CD8-positive, alpha-beta memory T cell (primary cell): ENCODE measurements at places on chromosomes 6 and 20.

GRCh38 chr20:51439160-51439689, 103.3 kb downstream of the NFATC2 start:
- H3K27ac ChIP-seq, result no peak overlapping the region
- peaks cover 22% of the 10 kb centered on the region for H3K4me1 ChIP-seq
- peaks cover 13% of the 10 kb centered on the region for H3K36me3 ChIP-seq
- H3K4me3 ChIP-seq, result no peak overlapping the region

- H3K4me3 ChIP-seq, result no peak overlapping the region
- H3K4me1 ChIP-seq, result no peaks in the 10 kb centered on the region
- no peak for DNase-seq
- no peak overlapping the region for H3K27ac ChIP-seq
- no peaks in the 10 kb centered on the region for H3K27me3 ChIP-seq
Observed at GRCh38 chr6:14224359-14225103, 107.0 kb downstream of the CD83 start.

GRCh38 chr6:21592953-21593352, 598 bp upstream of the SOX4 start:
- H3K27ac ChIP-seq, result no peak overlapping the region
- peak overlapping the region; percentile 44 for H3K4me3 ChIP-seq
- peaks cover 47% of the 10 kb centered on the region for H3K27me3 ChIP-seq
- DNase-seq, result no peak

GRCh38 chr6:78670802-78671201, 196.5 kb upstream of the IRAK1BP1 start:
- H3K36me3 ChIP-seq, result no peaks in the 10 kb centered on the region
- no peaks in the 10 kb centered on the region for H3K27me3 ChIP-seq
- no peaks in the 10 kb centered on the region for H3K4me1 ChIP-seq

DNA sequence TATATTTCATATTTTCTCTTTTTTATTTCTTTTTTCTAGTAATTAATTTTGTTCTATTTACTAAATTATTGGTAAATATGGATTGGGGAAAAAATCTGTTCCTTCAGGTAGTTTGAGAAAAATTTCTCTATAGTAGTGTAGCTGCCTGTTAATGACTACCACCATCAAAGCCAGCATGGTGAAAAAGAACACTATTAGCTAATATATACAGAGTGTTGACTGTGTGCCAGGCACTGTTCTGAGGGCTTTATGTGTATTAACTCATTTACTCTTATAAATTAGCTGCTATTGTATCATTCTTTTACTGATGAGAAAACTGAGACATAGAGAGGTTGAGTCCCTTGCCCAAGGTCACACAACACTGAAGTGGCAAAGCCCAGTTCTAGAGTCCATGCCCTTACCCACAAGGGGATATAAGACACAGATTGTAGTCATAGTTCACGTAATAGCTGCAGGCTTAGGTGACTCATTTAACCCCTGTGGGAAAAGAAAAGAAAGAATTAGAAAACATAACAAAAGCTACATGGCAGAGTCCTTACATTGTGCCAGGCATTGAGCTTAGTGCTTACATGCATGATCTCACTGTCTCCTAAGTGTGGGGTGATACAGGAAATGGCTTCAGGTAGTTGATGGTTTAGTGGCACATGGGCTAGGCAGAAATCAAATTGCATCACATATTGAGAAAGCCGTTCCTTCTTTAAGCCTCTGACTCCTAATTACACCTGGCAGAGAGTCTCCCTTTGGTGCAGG, 12.2 kb upstream of the AKIRIN2 start:
- DNase-seq, result no peak
- H3K36me3 ChIP-seq, result no peaks in the 10 kb centered on the region
- no peak overlapping the region for H3K4me3 ChIP-seq

DNA sequence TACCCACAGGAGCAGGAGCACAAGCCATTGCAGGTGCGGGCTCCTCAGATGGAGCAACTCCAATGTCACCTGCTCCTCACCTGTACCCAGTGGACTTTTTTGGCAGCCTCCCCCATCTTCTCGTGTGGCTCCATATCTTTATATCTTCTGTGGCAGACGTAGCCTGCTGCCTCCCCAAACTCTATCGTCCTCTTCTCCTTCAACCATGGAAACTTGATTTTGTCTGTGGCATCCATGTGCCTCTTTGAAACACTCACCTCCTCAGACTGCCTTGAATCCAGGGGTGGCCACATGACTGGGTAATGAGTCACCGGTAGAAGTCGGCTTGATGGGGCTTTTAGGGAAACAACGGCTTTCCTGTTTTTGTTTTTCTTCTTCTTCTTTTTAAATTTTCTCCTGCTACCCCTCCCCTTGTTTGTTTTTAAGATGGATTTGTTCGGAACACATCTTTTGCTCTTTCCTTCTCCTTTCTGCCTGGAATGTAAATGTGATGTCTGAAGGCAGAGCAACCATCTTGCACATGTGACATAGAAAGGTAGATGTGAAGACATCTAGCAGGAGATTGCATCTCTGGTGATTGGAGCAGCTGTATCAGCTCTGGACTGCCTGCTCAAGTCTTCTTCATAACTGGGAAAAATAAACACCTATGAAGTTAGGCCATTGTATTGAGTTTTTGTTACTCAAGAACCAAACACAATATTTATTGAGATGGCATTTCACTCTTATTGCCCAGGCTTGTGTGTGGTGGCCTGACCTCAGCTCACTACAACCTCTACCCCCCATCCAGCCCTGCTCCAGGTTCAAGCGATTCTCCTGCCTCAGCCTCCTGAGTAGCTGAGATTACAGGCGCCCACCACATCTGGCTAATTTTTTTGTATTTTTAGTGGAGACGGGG, 69.9 kb upstream of the DDR1 start:
- DNase-seq, result no peak
- H3K27me3 ChIP-seq, result no peaks in the 10 kb centered on the region
- H3K4me1 ChIP-seq, result peaks cover 50% of the 10 kb centered on the region
- H3K27ac ChIP-seq, result peak overlapping the region; percentile 73
- H3K36me3 ChIP-seq, result no peaks in the 10 kb centered on the region

DNA sequence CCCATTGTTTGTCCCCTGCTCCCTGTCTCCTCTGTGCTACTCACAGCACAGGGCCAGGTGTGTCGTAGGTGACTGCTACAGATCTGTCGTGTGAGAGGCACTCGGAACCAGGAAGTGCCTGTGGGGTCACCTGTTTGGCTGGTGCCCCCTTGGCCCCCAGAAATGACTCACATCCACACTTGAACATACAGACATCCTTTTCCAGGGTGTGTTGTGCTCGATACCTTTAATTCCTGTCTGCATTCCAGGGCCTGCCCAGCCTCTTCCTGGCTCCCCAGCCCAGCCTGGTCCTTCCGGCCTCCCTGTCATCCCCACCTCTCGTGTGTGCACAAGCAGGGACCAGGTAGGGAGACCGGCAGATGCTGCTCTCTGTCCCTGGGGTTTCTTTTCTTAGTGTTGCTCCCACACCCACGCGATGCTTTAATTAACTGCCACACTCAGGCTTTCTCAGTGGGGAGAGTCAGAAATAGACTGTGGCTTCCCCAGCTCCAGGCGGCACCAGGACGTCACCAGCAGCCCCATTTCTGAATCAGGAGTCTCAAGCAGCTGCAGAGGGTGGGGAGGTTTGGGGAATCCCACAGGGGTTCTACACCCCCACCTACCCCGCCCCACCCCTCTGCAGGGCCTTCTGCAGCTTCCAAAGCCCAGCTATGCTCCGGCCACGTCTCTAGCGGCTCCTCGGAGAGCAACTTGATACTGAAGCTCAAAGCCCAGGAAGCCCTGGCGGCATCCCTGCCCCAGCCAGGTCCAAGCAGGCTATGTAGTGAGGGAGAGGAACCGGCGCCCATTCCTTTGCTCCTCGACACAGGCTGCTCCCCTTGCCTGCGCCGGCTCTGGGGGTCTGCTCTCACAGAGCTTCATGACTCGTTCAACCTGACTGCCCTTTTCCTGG, 102.2 kb downstream of the SYCP2 start:
- no peaks in the 10 kb centered on the region for H3K27me3 ChIP-seq
- H3K4me3 ChIP-seq, result no peak overlapping the region
- H3K27ac ChIP-seq, result no peak overlapping the region
- H3K4me1 ChIP-seq, result no peaks in the 10 kb centered on the region

GRCh38 chr6:34207695-34208443, 28.8 kb upstream of the HMGA1 start:
- no peaks in the 10 kb centered on the region for H3K27me3 ChIP-seq
- no peaks in the 10 kb centered on the region for H3K36me3 ChIP-seq
- no peak overlapping the region for H3K4me3 ChIP-seq

- H3K4me3 ChIP-seq, result no peak overlapping the region
- H3K36me3 ChIP-seq, result no peaks in the 10 kb centered on the region
- H3K27ac ChIP-seq, result no peak overlapping the region
- no peaks in the 10 kb centered on the region for H3K27me3 ChIP-seq
- peaks cover 24% of the 10 kb centered on the region for H3K4me1 ChIP-seq
Observed at GRCh38 chr6:5305968-5306626, 44.8 kb downstream of the FARS2 start.

DNA sequence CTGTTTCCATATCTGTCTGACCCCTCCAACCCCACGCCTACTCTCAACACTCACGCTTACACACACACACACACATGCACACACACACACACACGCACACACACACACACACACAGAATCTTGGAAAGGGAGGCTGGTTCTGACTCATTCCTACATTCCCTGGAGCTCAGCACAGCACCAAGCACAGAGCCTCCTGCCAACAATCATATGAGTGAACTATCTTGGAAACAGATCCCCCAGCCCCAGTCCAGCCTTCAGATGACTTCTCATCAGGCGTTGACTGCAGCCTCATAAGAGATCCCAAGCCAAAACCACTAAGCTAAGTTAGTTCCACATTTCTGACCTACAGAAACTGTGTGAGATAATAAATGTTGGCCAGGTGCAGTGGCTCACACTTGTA, 14.1 kb upstream of the HCK start:
- no peak overlapping the region for H3K27ac ChIP-seq
- H3K36me3 ChIP-seq, result no peaks in the 10 kb centered on the region
- DNase-seq, result no peak

DNA sequence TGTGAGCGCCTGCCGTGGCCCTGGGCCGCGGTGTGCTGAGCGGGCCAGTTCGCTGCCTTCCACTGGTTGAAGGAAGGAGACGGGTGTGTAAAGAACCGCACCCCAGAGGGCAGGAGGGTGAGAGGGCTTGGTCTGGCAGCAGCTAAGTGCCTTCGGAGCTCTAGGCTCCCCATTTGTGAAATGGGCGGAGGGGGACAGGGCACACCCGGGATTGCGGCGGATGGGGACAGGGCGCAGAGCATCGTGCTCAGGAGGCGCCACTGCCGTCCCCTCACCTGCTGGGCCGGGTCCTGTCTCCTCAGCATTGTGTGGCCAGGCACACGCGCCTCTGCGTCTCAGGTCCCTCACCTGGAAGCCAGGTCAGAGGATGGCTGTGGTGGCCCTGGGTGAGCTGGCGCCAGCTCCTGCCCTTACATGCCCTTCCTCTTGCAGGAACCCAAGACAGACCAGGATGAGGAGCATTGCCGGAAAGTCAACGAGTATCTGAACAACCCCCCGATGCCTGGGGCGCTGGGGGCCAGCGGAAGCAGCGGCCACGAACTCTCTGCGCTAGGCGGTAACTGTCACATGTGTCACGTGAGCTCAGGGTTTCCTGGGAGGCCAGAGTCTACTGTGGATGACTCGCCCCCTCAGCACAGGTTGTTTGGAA, 3.1 kb downstream of the ADRM1 start:
- H3K4me3 ChIP-seq, result no peak overlapping the region
- peaks cover 11% of the 10 kb centered on the region for H3K36me3 ChIP-seq
- no peak overlapping the region for H3K27ac ChIP-seq
- no peak for DNase-seq
- H3K4me1 ChIP-seq, result peaks cover 26% of the 10 kb centered on the region

DNA sequence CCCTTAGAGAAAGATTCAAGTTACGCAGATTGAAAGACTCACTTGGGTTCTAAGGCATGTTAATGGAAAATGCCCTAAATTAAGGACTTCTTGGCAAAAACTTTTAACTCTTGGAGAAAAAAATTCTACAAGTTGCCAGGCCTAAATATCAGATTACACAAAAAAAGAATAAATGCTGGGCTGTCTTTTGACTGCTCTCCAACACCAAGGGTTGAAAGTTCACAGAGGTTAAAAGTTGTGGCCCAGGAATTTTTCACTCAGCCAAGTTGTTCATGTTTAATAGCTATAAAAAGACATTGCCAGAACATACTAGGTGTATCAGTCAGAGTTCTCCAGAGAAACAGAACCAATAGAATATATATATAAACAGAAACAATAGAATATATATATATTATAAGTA, 268.4 kb upstream of the PRND start:
- no peaks in the 10 kb centered on the region for H3K27me3 ChIP-seq
- H3K4me3 ChIP-seq, result no peak overlapping the region
- no peaks in the 10 kb centered on the region for H3K36me3 ChIP-seq
- no peak overlapping the region for H3K27ac ChIP-seq

DNA sequence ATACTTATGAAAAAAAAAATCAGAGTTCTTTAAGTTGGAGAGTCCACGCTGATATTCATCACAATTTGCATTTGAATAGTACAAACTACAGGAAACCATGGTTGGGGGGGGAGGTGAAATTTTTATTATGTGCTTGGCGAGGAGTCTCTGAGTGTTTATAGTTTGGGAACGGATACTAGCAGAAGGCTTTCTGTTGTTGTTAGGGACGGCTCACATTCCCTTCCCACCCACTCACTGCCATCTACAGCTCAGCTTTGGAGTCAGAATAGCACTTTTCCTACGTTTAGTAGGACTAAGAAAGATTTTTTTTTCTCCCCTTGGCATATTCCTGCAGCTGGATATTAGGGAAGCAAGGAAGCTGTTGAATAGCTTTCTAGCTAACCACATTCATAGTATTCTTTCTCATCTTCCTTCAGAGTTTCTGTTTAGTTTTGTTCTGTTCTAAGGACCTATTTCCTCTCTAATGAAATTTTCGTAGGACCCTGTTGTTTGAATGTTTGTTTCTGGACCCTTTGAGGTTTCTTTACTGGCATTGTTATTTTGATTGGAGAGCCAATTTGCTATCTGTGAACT, 235.1 kb upstream of the ZNF217 start:
- H3K27ac ChIP-seq, result peak overlapping the region; percentile 68
- peaks cover 38% of the 10 kb centered on the region for H3K4me1 ChIP-seq
- H3K4me3 ChIP-seq, result peak overlapping the region; percentile 65
- no peak for DNase-seq
- H3K27me3 ChIP-seq, result no peaks in the 10 kb centered on the region

DNA sequence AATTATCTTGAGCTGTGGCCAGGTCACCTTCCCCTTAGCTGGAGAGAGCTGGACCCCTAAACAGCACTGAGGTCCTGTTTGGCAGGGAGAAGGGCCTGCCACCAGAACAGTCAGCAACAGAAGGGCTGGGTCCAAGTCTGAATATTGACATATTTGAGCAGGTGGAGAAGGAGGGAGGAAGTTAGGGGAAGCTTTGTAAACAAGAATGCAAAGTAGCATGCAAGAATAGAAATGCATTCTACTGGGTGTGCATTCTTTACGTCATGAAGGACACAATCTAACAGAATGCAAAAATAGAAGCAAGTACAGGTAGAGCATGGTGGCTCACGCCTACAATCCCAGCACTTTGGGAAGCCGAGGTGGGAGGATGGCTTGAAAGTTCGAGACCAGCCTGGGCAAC, 100.5 kb downstream of the QRSL1 start:
- no peak overlapping the region for H3K4me3 ChIP-seq
- H3K27ac ChIP-seq, result no peak overlapping the region
- H3K36me3 ChIP-seq, result no peaks in the 10 kb centered on the region
- DNase-seq, result no peak
